ENCODE measurements at places on chromosomes 7 and 10. TPM values are rescaled to one million over a fixed set of nuclear protein-coding genes. Genes with fewer than 3 reads are reported as not detected.

DNA sequence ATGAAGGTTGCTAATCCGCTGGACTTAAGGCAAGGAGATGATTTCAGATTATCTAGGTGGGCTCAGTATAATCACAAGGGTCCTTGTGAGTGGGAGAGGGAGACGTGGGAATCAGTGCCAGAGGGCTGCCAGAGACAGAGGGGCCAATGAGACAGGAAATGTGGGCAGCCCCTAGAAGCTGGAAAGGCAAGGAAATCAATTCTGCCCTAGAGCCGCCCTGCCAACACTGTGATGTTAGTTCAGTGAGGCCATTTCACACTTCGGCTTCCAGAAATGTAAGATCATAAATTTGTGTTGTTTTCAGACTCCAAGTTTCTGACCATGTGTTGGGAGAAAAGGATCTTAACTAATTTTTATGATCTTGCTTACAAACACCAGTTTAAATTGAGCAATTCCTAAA is 3.6 kb upstream of the GPNMB start:
- no peak for DNase-seq

DNA sequence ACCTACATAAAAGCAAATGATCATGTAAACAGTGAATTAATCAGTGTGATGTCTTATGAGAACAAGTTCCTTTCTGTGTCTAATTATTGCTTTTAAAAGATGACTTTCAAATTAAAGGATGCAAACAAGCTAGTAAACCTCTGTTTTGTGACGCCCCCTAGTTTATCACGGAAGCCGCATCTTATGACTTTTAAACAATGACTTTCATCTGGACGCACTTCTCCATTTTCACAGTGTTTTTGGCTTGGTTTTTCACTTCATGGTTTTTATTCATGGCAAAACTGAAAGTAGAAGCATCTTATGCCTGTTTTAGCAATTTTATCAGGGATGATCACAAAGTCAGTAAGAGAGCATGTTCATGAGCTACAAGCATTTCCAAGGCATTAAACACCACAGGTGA is 35.0 kb downstream of the ITGA8 start:
- no peak for DNase-seq

GRCh38 chr10:77071001-77071511 is 566.6 kb downstream of the KCNMA1 start:
- no peak for DNase-seq

- DNase-seq: peak; percentile 79
These were observed 1.4 kb upstream of the OSBPL3 start for GRCh38 chr7:24981171-24981951.

- DNase-seq: no peak
These were observed 66.2 kb upstream of the BTBD16 start for GRCh38 chr10:122204691-122205489.

DNA sequence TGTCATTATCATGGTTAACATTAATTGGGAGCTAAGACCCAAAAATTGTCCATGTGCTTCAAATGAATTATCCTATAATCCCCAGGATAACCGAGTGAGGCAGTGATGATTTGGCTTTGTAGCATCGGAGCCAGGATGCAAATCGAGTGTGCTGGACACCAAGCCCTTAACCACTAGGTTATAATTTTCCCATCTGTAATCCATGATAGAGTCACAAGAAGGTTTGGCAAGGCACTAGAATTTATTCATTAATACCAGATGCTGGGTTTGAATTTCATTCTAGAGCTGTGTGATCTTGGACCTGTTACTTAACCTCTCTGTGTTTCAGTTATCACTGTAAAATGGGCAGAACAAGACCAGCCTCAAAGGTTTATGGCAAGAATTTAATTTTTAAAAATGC is 21.0 kb upstream of the ITGB1 start:
- DNase-seq: no peak

DNA sequence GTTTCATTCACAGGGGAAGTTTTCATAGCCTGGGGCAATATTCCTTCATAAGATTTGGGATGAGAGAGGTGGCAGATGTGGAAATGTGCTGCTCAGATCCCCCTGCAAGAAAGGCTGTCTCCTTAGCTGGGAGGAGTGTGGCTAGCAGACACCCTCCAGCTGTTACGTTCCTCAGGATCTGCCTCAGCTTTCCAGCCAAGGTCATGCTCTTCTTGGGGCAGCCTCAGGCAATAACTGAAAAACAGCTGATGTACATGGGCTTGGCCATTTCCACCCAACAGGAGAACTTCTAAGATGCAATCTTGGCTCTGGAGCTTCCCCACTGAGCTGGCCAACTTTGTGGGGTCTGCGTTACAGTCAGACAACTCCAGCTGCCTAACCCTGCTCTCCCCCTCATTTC is 51.3 kb upstream of the SEPTIN7 start:
- no peak for DNase-seq

GRCh38 chr7:101066141-101066832 is 19.0 kb upstream of the TRIM56 start:
- DNase-seq: no peak

The MYH16 gene
- total RNA-seq: not detected

DNA sequence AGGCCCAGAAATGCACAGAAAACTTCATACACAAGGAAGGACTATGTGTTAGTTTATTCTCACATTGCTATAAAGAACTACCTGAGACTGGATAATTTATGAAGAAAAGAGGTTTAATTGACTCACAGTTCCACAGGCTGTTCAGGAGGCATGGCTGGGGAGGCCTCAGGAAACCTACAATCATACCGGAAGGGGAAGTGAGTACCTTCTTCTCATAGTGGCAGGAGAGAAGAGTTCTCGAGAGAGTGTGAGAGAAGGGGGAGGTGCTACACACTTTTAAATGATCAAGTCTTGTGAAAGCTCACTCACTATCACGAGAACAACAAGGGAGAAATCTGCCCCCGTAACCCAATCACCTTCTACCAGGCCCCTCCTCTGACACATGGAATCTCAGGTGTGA is 16.8 kb upstream of the RAMP3 start:
- no peak for DNase-seq

The SFXN3 gene
- 44.0 TPM for total RNA-seq

DNA sequence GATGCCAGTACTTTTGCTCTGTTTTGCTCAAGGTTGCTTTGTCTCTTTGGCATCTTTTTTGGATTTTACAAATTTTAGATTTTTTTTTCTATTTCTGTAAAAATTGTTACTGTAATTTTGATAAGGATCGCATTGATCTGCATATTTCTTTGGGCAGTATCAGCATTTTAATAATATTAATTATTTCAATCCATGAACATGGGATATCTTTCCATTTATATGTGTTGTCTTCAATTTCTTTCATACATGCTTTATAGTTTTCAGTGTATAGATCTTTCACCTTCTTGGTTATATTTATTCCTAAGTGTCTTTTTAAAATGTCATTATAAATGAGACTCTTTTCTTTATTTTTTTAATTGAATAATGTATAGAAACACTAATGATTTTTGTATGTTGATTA is 301.6 kb upstream of the SEMA3D start:
- DNase-seq: no peak

GRCh38 chr7:154699417-154699816 is 303.5 kb downstream of the PAXIP1 start:
- DNase-seq: no peak

The PPP1R9A gene
- total RNA-seq: 115 TPM

DNA sequence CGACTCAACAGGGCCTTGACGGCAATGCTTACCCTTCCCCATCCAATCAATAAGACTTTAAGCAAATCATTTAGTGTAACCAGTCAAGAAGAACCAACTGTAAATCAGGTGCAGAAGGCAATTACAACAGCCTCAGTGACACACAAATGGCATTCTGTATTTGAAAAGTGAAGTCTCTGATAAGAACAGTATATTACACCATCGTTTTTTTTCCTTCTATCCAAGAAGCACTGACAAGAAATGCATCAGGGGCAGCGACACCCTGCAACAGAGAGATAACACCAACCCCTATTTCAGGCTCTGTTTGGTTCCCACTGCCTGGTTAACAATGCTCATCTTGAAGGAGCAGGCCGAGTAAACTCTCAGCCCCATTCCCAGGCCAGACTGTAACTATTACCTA is 204.0 kb upstream of the AOAH start:
- no peak for DNase-seq

- DNase-seq: no peak
These were observed 81.0 kb downstream of the CPED1 start for GRCh38 chr7:121069346-121070100.

DNA sequence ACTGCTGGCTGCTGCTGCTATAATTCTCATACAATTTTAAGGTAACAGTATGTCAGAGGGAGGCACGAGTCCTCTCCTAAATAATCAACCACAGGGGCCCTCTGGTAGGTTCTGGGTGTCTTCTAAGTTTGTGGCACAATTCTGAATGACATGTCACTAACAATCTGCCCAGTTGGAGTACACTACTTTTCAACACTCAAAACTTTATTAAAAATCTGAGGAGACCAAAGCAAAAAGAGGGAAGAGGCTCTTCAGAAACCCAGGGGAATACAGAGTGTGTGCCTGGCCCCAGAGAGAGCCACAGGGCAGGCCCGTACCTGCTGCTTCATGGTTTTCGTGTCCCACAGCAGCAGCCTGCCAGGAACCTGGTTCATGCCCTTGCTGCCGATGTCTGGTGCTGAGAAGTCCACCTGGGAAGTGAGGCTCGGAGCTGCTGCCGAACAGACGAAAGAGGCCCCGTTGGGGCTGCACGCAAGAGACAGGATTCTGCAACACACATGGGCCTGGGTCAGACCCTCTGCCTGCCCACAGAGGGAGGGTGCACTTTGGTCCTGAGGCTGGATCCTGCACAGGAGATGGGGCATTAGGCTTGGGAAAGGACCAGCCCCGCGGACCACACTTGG is 18.3 kb downstream of the WDR91 start:
- DNase-seq: no peak

- no peak for DNase-seq
These were observed 4.0 kb upstream of the TAS2R40 start for GRCh38 chr7:143217806-143218205.

DNA sequence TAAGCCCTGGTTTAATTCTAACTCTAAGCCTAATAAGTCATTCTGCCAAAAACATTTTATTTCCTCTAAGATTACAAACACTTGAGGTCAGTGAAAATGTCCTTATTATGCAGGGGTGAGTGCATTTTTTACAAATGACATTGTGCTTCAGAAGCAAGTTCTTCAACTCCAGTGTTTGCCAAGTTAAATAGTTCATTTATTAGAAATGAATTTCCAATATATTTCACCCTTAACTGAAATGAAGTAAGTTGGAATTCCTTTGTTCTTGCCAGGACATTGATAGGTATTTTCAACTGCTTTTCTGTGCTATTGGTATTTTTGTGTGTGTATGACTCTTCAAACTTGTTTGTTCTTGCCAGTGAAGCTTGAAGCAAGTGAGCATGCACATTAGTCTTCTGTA is 89.5 kb upstream of the CCDC6 start:
- no peak for DNase-seq

DNA sequence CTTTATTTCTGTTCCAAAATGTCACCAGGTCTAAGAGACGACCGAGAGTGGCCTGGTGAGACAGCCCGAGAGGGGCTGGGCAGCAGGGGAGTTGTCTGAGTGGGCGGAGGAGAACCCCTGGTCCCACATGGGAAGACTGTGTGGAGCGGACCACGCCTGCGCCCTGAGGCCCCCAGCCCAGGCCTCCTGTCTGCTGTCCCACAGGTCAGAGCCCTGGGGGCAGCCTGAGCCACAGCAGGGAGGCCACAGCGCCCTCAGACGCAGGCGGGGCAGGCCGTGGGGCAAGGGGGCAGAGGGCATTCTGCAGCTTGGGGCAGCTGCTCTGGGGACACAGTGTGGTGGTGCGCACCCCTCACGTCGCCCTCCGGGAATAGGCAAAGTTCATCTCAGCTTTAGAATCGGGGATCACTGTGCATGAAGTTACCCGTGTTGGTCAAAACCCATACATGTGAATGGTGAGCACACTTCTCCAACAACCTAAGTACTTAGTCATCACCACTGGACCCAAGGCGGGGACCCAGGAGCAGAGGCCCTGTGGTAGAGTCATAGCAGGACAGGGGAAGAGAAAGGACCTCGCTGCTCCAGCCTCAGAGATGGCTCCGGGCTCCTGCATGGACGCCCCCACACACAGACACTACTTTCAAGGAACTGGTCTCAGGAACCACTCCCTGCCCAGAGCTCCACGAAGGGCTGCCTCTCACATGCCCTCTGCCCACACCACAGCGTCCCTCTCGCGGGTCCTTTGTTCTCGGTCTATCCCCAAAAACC is 214.7 kb downstream of the ELFN1 start:
- no peak for DNase-seq

The ZNF33A gene
- 70.5 TPM for total RNA-seq

DNA sequence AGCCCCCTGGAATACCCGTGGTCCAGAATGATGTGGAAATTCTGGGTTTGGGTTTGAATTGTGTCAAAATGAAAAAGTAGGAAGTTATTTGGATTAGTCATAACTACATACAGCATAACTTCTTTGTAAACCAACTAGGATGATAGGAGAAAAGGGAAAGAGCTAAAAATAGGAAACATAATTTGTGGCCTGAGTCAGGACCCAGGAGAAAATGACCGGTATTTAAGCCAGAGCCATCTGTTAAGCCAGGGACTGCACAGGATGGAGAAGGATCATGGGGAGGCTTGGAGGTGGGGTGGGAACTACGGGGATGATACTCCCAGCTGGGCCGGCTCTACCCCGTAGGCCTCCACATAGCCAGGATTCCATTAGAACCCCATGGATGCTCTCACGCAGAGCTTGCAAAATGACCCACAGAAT is 98.6 kb downstream of the MYOF start:
- no peak for DNase-seq

GRCh38 chr10:9766762-9767161 is 1250.9 kb upstream of the CELF2 start:
- DNase-seq: no peak

The CNPY1 gene
- 0.16 TPM for total RNA-seq

The MBL2 gene
- not detected for total RNA-seq

The CTNNA3 gene
- 1.7 TPM for total RNA-seq

DNA sequence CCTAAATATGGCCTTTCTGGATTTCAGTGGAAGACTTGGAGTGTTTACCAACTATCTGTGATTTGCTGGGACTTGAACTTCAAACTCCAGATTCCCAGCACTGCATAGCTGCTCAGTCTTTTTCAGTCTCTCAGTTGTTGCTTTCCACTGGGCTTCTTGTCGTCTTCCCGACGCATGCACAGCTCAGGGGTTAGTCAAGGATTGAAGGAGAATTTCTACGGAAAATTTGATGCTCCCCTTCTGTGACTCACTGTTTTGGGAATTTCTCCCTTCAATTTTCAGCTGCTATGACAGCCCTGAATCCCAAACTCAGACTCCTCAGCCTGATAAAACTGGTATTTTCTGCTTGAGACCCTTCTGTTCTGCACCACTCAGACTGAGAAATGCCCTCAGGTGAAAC is 91.7 kb downstream of the CYP26A1 start:
- DNase-seq: no peak

DNA sequence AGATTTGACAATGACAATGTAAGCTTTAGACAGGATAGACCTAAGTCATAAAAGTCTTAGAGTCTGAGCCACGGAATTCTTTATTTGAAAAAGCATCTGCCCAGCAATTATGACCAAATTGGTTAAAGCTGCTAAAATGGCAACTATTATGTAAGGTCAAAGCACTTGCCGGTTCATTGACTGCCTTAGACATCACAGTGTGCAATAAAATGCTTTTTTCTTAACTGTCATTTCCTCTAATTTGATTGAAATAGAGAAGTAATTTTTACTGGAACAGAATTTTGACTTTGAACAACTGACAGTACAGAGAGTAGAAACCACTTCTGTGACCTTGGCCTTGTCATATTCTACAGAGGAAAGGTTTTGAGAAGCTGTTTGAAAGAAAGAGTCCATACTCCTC is 142.9 kb downstream of the THSD7A start:
- DNase-seq: no peak

All from occipital lobe (tissue), 3 donors.